Activated naive CD8-positive, alpha-beta T cell treated with anti-CD3 and anti-CD28 coated beads, Interleukin-2, amount 50 U/mL, for 24 hours (primary cell): ENCODE measurements at places on chromosomes 1 and 21.

- DNase-seq = no peak
Measured at GRCh38 chr1:235979716-235980333, 85.1 kb downstream of the NID1 start.

DNA sequence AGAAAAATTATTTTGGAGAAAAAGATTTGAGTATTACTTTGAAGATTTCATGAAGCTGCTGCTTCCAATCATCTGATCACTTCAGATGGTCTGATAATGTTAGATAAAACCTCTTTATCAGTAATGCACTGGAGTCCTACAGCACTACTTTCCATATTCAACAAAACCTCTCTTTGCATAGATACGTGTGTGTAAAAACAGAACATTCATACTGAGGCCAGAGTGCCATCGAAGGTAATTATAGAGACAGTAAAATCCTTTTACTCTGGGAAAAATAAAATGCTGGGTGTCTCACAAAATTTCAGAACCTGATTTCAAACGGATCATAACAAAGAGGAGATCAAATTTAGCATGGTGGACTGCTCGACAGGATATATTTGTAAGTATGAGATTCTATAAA is at the start of gene RGS13:
TSS of gene RGS13 (plus strand) at position 209 of the 400 bp plus-strand sequence. CDS start 8,188 bp downstream, outside the sequence.
- no peak for DNase-seq

DNA sequence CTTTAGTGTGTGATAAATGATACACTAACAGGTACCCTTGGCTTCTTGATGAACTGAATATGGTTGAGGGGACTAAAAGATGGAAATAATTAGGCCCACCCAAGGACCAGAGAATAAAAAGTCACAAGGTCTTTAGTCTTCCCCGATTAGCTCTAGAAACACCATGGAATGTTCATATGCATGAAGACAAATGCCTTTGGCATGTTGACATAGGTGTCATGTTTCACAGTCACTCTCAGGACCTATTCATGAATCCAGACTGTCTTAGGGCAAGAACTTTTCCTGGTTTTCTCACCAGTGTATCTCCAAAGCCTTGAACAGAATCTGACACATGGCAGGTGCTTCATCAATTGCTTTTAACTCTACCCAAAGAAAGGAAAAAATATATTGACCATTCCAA is 412.8 kb downstream of the AJAP1 start:
- no peak for DNase-seq

DNA sequence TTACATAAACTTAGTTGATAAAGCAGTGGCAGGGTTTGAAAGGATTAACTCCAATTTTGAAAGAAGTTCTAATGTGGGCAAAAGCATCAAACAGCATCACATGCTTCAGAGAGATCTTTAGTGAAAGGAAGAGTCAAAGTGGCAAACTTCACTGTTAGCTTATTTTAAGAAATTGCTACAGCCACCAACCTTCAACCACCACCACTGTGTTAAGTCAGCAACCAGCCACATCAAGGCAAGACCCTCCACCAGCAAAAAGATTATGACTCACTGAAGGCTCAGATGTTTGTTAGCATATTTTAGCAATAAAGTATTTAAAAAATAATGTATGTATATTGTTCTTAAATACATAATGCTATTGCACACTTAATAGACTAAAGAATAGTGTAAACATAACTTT is 21.3 kb upstream of the MAGI3 start:
- no peak for DNase-seq

DNA sequence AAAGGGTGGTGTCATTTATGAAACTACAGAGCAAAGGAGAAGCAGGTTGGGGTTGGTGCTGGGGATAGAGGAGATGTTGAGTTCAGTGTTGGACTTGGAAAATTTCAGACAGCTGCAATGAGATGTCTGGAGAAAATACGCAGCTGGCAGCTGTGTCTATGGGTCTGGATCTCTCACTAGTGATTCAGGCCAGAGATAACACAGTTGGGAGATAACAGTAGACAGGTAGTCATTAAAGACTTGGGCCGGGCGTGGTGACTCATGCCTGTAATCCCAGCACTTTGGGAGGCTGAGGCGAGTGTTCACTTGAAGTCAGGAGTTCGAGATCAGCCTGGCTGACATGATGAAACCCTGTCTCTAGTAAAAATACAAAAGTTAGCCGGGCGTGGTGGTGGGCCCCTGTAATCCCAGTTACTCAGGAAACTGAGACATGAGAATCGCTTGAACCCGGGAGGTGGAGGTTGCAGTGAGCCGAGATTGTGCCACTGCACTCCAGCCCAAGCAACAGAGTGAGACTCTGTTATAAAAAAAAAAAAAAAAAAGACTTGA is 2.5 kb upstream of the TFAP2E start:
- no peak for DNase-seq

GRCh38 chr1:9078015-9078751 is 8.7 kb upstream of the SLC2A5 start:
- peak; percentile 16 for DNase-seq

GRCh38 chr1:217907504-217907903 is 276.4 kb downstream of the SPATA17 start:
- DNase-seq = no peak

GRCh38 chr1:68294367-68295066 is 62.2 kb upstream of the WLS start:
- no peak for DNase-seq

DNA sequence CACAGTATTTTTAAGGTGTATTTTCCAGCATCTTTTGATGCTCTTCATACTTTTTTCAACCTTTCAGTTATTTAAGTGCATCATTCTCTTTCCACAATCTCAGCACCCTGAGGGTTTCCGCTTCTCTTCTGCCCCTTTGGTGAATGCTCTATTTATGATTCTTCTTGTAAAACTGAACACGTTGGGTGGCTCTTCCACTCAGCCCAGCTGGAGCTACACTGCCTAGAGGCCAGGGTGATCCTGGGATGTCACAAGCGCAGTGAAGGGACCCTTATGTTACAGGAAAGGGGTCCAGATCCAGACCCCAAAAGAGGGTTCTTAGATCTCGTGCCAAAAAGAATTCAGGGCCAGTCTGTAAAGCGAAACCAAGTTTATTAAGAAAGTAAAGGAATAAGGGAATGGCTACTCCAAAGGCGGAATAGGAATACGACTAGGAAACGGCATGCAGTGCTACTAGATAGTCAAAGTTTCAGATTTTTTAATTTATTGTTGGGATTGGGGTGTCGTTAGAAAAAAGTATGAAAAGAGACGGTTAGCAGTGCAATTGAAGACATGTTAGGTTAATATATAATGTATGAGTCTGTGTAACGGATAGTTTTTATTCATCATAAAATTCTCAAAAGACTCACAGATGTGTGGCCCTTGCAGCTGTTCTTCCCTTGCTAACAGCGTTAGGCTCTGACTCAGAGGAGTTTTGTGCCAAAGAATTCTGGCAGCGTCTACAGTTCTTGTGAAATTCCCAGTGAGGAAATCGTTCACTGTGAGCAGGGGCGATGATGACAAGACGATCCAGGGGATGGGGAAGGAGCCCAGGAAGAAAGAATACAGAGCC is 14.4 kb upstream of the ERVH48-1 start:
- DNase-seq = no peak

DNA sequence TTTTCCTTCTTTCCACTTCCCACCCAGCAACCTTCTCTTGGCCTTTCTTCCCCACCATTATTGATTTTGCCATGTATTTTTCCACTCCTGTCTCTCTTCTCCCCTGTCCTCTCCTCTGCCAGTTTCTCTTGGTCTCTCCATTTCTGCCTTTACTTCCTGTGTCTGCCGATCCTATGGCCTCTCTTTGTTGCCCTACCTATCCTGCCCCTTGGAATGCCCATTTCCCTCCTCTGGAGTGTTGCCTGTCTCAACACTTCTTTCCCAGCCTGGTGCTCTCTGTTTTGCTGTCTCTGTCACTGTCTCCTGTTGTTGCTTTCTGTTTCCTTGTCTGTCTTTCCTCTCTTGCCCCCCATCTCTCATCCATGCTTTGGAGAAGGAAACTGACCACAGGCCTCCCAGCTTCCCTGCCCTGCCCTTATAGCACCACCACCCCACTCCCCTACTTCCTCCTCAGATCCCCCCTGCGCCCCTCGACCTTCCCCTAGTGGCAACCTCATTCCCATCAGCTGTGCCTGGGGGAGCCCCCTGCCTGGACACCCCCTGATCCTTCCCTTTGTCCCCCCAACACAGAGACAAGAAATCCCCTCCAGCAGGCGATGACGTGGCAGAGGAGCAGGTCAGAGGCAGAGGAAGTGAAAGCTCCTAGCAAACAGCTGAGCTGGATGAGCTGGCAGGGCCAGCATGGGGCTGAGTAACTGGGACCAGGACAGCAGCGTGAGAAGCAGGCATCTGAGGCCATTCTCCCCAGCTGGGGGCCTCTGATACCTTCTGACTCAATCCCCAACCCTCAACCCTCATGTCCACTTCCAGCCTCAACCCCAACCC is 6.6 kb upstream of the ETV3L start:
- peak; percentile 54 for DNase-seq

DNA sequence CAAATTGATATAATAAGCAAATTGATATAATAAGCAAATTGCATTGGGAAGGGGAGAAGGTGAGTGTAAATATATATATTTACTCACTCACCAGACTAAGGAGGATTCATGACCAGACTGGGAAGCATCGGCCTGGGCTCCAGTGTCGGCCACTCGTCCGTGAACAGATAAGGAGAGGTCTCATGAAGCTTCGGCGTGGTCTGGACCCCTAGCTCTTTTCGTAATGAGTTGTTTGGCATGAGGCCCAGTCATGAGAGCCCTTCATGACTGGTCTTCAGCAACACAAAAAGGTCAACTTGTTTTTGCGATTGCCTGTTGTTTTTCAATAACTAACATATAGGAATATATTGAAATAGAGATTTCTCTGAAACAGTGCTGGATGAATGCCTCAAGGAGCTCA is 222.9 kb upstream of the KCNK2 start:
- no peak for DNase-seq
